ENCODE measurements at places on chromosomes 2 and 18.

- DNase-seq: no peak
These were observed 11.1 kb downstream of the ONECUT2 start for GRCh38 chr18:57446322-57446721.

GRCh38 chr2:38815936-38816335 is 37.9 kb downstream of the GEMIN6 start:
- no peak for DNase-seq

DNA sequence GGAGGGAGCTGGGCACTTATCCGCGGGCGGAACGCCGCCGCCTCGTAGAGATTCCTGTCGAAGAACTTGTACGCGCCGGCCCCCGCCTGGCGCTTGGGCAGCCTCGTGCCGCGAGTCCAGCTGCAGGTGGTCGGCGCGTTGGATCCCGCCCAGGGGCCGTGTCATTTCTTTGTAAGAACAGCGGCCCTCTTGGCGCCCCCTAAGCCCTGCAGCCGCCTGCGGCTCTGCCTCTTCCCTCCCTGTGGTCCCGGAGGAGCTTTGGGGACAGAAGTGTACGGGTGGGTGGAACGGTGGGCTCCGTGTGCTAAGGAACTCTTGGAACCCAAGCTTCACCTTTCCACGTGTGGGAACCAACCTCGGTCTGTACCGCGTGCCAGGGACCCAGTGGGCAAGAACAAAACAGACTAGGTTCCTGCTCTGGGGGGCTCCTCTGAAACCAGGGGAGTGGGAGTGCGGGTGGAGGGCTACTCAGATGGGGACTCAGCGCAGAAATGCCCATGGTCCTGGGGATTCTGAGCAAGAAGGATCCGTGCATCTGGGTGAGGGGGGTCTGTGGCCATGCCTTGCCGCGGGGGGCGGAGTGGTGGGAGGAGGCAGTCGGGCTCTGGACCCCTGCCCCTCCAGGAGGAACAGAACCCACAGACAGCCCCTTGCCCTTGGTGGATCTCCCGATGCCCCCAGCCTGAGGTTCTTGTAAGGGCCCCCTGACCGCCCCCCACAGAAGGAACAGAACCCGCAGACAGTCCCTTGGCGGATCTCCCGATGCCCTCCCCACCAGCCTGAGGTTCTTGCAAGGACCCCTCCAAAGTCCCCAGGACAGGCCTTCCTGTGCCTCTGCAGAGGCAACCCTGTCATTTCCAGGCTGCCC is 1.5 kb downstream of the GPC1 start:
- DNase-seq: no peak

DNA sequence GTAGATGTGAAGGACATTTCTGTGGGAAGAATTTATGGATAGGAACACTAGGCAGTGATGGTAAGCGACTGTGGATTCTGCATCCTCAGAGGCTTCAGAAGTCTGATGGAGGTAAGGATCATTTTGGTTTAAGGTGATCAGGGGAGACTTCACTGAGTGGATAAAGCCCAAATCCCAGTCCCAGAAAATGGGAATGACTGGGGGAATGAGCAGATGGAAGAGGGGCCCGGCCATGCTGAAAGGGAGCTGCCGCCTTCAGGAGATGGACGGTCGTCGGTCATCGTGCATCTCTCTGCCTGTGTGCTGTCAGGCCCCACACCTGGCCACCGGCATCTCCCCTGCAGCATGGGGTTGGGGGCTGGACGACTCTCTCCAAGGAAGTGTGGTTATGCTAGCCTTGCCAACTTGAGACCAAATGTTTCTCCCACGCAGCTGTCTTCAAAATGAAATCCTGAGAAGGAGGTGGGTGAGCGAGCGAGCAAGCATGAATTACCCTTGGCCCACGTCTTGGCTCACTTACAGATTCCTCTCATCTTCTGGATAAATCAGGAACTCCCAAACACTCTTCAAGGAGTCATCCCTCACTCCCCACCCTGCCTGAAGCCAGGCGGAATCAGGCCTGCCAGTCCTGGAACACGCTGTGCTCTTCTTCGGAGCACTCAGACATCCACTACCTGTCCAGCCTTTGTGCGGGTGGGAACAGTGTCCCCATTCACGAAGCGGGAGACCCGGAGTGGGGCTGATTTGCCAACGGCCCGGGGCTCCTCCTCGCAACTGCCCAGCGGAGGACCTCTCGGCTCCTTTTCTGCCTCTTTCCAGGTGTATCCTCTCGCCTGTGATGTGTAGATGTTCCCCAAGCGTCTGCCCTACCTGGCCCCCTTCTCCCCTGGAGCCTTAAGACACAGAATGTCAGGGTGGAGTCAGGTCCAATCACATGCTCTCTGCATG is 85.6 kb downstream of the PRKCE start:
- DNase-seq: no peak

GRCh38 chr2:129301431-129301913 is 678.0 kb upstream of the RAB6C start:
- DNase-seq: no peak

DNA sequence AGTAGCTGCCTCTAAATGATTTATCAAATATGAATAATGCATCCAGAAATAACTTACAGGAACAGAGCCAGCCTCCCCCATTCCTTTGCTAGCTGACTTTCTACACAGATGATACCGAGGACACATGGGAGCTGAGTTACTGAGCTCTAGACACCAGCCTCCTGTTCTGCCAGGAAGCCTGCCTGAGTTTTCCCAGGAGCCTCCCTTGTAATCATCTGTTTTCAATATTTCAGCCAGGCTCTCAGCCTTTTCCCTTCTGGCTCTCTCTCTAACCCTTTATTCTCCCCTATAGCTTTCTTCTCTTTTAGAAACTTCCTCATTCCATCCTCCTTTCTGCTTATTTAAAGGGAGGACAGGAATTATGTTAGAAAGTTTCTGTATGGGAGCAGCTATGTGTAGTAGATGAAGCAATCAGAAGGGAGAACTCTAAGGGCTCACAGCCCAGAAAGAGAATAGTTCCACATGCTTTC is 911.6 kb downstream of the TDRD15 start:
- no peak for DNase-seq

DNA sequence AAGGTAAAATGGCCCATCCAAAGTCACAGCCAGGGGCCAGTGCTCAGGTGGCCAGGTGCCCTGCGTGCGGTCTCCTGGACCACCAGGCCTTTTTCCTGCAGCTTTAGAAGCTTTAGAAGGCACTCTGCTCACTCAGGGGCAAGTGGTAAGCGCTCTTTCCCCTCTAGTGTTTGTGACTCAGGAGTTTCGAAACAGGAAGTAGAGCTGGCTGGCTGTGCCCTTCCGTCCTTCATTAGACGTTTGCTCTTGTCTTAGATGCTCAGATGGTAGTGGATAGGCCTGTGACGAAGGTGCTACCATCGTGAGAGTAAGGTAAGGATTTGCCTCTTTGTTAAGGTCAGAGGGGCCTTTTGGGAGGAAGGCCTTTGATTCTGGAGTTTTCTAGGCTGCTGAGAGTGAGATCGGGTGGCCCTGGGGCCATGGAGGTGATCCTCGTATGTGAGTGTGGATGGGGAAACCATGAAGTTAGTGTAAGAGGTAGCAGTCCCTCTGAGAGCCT is at the start of gene CASP8:
Gene CASP8, plus strand, starts transcription at position 235 of the 499 bp plus-strand sequence. CDS start 5,951 bp downstream, outside the sequence.
- no peak for DNase-seq

DNA sequence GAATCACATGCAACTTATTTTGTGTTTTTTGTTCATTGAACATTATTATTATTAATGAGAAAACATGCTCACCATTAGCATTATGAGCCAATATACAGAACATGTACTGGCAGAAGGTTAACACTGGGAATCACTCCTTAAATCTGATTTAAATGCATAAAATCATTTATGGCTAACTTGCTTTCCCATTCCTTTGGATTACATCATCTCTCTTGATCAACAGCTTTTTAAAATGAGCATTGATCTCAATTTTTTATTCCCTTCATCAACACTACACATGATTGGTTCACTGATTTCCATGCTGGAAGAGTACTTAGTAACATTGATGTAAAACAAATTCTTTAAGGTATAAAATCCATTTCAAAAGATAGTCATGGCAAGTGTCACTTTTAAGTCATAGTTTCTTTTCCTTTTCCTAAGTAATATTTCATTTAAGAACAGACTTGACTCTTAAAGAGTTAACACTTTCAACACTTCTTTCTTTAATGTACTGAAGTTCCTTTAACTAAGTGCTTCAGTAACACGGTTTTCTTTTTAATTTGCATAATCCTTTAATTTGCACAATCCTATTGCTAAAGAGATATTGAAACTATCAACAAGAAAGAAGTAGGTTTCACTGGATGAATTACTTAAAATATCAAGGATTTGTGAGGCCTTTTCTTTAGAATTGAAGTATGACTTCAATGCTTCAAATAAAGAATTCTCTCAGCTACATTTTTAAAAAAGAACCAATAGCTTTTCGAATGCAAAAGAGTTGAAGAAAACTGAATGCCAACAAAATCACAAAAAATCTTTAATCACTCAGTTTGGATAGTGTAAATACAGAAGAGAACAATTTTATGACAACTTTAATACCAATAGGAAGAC is 24.9 kb upstream of the BUB1 start:
- DNase-seq: no peak

- DNase-seq: no peak
These were observed 81.4 kb downstream of the MYCN start for GRCh38 chr2:16021611-16022363.

- DNase-seq: no peak
These were observed 776.8 kb upstream of the ACVR2A start for GRCh38 chr2:147068071-147068470.

DNA sequence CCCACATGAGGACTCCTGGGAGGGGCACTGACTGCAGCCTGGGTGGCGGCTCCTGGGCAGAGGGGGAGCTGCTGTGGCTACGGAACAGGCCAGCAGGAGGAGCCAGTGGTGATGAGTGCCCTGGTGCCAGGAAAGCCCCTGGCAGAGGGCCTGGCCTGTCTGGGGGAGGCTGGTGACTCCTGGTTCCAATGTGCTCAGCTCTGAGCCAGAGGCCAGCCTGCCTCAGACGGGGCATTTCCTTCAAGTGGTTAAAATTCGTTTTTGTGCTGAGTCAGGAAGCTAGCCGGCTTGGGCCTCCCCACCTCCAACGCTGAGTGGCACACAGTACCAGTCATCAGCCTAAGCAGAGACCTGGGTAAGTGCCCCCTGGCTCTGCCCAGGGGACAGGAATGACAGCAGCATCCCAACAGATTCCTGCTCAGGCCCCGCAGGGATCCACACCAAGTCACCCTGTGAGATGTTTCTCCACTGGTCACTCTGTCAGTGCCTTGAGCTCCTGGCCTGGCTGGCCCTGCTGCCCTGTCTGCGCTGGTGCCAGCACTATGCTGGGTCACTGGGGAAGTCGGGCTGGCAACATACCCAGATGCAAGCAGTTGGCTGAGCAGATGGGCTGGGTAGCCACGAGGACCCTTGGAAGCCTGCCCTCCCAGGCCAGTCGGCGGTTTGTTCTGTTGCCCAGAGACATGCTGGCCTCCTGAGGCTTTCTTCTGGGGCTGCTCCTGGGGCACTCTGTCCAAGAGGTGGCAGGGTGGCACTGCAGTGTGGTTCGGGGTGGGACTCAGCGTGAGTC is 7.1 kb upstream of the KLF11 start:
- no peak for DNase-seq

GRCh38 chr18:37156330-37156942 is 327.5 kb downstream of the KIAA1328 start:
- DNase-seq: no peak

DNA sequence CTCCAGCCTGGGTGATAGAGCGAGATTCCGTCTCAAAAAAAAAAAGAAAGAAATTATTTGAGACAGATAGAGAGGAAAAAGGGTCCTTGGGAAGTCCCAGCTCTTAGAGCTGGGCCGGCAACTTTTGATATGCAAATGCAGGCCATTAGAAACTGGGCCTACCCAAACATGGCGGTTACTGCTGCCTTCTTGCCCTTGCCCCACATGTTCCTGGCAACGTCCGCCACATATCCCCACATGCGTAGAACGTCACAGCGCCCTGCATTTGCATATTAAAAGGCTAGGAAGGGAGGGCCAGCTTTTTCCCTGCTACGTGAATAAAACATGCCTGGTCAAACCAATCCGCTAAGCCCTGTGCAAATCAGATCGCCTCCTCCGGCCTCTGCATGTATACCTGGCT is 40.7 kb upstream of the LBH start:
- no peak for DNase-seq

Data from non-pigmented ciliary epithelial cell (primary cell).